ENCODE measurements at places on chromosomes 7 and 10.
A peak's percentile ranks its signal among the peaks of the same experiment; 100 is the strongest.

GRCh38 chr10:50622706-50623662 lies 772 bp downstream of the SGMS1 start:
- peak; percentile 45 for DNase-seq

DNA sequence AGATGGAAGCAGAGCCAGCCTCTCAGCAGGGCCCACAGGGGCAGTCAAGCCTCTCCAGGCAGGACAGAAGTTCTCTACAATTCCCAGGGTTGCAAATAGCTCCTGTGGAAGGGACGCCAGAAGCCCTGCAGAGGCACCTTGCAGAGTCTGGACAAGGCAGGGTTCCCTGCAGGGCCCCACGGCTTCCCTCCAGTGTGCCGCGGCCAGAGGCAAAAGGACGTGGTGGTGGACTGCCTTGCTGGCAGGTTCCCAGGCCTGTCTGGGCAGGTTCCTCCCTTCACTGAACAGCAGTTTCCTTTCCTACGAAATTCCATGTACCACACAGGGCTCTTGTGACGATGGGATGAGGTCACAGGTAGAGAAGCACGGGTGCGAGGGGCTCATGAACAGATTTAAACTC lies 25.1 kb downstream of the UPP1 start:
- no peak for DNase-seq

GRCh38 chr7:66189695-66190503 lies 15.2 kb upstream of the TPST1 start:
- DNase-seq, result no peak

- DNase-seq, result no peak
Measured at GRCh38 chr10:89236226-89236797, 15.3 kb downstream of the LIPA start.

- DNase-seq, result no peak
Measured at GRCh38 chr7:3520206-3520605, 219.2 kb downstream of the SDK1 start.

- no peak for DNase-seq
Measured at GRCh38 chr7:135247746-135248471, 14.3 kb downstream of the STRA8 start.

DNA sequence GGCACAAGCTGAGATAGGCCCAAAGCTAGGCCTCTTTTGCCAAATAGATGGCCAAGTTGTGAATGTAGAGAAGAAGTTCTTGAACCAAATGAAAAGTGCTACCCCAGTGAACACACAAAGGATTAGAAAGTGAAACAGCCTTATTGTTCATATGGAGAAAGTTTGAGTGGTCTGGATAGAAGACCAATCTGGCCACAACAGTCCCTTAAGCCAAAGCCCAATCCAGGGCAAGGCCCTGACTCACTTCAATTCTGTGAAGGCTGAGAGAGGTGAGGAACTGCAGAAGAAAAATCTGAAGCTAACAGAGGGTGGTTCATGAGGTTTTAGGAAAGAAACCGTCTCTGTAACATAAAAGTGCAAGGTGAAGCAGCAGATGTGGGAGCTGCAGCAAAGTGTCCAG lies 18.7 kb upstream of the ATP6V0A4 start:
- no peak for DNase-seq

DNA sequence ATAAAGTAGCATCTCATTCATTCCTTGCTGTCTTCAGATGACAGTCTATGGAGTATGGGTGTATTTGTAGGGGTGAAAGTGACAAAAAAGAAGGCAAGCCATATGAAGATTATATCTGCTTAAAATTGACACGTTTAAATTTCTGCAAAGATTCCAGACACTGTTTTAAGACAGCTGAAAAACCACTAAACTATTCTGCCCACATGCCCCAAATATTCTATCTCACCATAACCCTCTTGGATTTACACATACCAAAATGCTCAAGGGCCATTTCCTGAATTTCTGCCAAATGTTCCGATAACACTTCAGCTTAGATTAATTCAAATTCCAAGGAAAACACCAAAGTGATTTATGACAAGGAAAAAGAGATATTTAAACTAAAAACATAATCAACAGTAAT lies 99.9 kb upstream of the IL6 start:
- no peak for DNase-seq

DNA sequence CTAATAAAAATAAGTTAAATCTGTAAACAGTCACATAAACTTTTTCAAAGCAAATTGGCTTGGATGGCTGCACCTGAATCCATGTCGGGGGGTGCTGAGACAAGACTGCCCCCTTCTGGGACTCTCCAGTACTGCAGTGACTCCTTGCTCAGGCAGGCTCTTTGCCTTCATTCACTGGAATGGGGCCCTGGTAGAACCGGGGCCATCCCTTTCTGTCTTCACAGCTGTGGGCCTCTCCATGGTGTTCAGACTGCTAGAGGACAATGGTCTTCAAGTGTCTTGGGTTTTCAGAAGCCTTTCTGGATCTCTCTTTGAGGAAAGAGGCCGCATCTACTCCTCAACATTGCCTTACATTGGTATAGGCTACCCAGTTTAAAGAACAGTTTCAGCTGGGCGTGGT lies 16.1 kb upstream of the IMPDH1 start:
- peak; percentile 78 for DNase-seq

DNA sequence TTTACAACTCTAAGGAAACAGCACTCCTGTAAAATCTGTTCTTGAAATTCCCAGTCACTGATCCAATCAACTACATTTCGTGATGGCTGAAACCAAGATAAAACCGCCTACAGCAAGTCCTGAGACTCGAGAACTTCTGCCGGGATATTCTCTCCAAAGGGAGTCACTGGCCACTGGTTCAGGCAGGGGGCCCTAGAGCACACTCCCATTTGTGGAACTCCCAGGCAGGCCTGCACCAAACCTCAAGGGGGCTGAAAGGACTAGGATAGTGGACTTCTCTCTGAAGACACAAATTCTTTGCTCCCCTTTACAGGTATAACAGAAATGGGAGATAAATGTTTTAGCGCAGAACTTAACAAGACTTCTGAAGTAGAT lies 16.3 kb downstream of the CYTH3 start:
- DNase-seq, result no peak

DNA sequence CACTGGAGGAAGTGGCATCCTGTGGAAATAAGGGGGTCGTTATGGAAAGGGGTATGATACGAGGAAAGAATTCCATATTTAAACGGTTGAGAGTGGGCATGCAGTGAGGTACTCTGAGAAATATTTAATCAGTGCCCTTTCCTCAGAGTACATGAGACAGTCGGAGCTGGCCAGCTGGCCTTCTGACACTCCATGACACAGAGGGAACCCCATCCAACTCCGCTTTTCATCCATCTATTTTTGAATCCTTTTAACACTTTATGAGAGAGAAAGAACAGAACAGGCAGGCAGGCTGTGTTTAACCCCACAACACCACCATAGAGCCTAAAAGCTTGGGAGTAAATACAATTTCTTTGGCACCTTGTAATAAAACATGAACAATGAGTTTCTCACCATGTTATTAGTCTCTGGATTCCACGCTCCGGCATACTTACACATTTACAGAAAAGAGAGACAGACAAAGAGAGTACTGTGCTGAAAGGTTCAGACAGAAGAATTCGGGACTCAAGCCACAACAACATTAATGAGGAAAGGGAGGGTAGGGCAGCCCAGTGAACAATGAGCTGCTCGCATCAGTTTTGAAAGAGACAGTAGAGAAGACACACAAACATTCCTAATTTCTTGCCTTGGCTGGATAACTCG lies 124.2 kb upstream of the PDLIM1 start:
- no peak for DNase-seq

- no peak for DNase-seq
Measured at GRCh38 chr10:10078446-10078845, 939.2 kb upstream of the CELF2 start.

DNA sequence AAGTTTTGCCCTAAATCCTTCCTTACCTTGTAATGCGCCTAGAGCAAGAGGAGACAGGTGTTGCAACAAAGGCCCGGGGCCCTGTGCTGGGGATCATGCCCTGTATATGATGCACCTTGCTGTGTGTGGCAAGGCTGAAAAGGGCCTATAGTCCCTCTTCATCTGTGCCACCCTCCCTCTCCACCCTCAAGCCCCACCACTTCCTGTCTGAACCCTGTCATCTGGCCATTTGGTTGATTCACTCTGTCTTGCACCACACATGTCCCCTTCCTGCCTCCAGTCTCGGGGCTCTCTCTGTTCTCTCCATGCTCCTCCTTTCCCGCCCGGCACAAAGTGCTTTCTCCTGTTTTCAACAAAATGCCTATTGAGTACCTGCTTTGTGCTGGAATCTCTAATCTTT lies 11.5 kb upstream of the MALSU1 start:
- no peak for DNase-seq

- DNase-seq, result no peak
Measured at GRCh38 chr10:114313866-114314265, 74.8 kb downstream of the VWA2 start.

- no peak for DNase-seq
Measured at GRCh38 chr7:26853788-26854393, 10.5 kb downstream of the SKAP2 start.

GRCh38 chr10:93512565-93512964 lies 16.2 kb downstream of the CEP55 start:
- no peak for DNase-seq

- DNase-seq, result no peak
Measured at GRCh38 chr7:41247143-41247865, 455.6 kb downstream of the INHBA start.

- no peak for DNase-seq
Measured at GRCh38 chr10:32371101-32371500, 24.1 kb upstream of the EPC1 start.

DNA sequence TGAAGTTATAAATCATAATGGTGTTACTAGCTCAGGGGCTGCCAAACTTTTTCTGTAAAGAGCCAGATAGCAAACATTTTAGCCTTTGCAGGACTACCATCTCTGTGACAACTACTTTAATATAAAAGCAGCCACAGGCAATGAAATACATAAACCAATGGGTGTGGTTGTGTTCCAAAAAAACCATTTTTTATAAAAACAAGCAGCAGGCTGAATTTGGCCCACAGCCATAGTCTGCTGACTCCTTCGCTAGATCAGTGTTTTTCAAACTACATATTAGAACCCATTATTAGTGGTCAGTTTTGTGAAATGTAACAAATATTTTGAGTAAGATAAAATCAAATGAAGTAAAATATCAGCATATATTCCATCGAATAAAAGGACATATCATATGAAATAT lies 13.6 kb downstream of the GNG11 start:
- no peak for DNase-seq

- peak; percentile 38 for DNase-seq
Measured at GRCh38 chr10:118543714-118544400, 51.6 kb downstream of the PRLHR start.

- no peak for DNase-seq
Measured at GRCh38 chr10:113019692-113020474, 69.8 kb downstream of the TCF7L2 start.

DNA sequence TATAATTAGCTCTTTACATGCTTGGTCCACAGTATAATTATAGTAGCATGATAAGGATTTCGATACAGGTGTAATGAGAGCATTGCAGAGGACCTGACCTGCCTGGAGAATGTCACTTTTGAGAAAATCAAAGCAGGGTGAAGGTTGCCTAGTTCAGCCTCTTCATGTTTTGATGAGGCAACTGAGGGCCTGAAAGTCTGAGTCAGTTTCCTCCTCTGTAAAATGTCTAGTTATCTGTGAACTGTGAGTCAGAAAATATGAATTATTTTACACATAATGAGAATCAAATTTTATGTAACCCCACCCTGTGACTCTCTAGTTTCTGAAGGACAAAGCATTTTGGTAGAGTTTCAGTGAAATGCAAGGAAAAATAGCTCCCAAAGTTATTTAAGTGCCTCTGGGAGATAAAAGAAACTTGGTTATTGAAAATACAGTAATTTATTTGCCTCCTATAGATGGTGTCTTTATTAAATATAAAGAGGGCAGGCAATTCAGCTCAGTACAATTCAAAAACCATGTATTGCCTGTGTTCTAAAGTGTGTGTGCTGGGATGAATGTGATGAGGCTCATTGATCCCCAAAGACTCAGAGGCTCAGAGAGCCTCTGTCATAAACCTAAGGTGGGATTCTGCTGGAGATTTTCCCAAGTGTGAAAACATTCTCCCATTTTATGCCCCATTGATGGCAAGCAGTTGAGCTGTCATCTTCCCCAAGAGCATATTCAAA lies 37.3 kb upstream of the SAMD9L start:
- no peak for DNase-seq

- no peak for DNase-seq
Measured at GRCh38 chr7:143375298-143376034, 5.7 kb upstream of the ZYX start.

GRCh38 chr10:93654201-93654600 lies 41.9 kb downstream of the PDE6C start:
- no peak for DNase-seq

GRCh38 chr7:29883462-29884398 lies 77.4 kb downstream of the WIPF3 start:
- no peak for DNase-seq

DNA sequence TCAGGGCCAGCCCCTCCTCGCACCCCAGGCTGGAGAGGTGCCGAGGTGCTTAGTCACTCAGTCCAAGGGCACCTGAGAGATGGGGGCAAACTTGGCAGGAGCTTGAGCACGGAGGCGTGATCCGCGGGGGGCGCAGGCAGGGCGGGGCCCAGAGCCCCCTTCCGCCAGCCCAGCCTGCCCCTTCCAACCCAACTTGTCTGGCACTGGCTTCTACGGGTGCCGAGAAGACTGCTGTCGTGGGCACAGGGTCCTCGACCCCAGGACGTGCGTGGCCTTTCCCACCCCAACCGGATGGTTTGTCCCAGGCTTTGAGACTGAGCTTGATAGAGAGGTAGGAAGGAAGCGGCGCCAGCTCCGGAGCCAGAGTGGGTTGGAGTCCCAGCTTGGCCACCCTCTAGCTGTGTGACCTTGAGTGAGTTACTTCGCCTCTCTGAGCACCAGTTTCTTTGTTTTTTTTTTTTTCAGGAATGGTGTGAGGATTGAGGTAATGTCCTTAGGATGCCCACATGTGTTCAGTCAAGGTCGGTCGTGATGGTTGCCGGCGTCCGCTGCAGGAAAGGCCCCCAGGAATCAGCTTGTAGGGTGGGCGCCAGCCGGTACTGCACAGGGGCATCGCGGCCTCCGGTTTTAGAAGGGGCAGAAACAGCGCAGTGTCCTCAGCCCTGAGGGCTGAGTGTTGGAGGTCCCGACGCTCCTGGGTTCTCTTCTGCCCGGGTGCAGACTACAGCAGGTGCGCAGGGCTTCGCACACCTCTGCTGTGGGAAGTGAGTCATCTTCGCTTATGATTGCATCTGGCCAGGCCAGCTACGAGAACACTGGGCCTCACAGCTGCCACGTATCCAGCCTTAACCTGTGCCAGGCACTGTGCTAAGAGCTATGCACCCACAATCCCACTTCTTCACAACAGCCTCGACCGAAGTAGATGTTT lies 28.6 kb upstream of the VAX1 start:
- DNase-seq, result no peak

GRCh38 chr10:6543431-6544005 lies 36.6 kb downstream of the PRKCQ start:
- DNase-seq, result peak; percentile 20

DNA sequence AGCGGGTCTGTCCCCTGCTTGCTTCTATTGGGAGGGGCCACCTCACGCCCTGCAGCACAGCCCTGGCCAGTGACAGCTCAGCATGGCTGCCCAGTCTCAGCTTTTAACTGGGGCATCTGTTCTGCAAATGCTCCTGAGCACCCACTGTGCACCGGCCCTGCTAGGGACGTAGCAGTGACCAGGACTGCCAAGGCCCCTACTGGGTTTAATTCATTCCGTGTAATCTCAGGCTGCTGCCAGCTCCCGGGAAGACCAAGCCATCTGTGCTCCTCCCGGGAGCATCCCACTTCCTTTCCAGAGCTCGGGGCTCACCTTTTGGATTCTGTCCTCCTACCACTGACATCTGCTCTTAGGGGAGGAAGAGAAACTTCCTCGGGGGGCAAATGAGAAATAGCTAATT lies 85.2 kb downstream of the ADARB2 start:
- DNase-seq, result no peak

- DNase-seq, result no peak
Measured at GRCh38 chr10:115525141-115525540, 432.0 kb downstream of the ATRNL1 start.

- DNase-seq, result no peak
Measured at GRCh38 chr10:23442936-23443335, 4.1 kb downstream of the OTUD1 start.
